Esophagus squamous epithelium (tissue), 5 donors: ENCODE measurements at places on chromosomes 3 and 15. TPM values are rescaled to one million over a fixed set of nuclear protein-coding genes. Genes with fewer than 3 reads are reported as not detected.

- DNase-seq: no peak
Measured at GRCh38 chr15:68187559-68187958, 17.6 kb downstream of the CALML4 start.

GRCh38 chr15:77032052-77032646, 37.2 kb downstream of the PSTPIP1 start:
- no peak for DNase-seq

- DNase-seq: no peak
Measured at GRCh38 chr3:37852771-37853170, 8.9 kb upstream of the CTDSPL start.

- DNase-seq: no peak
Measured at GRCh38 chr15:51869060-51869421, 39.6 kb downstream of the TMOD3 start.

GRCh38 chr3:61055447-61055846, 195.8 kb downstream of the FHIT start:
- DNase-seq: no peak

GRCh38 chr15:78322724-78323521, 17.2 kb upstream of the CRABP1 start:
- DNase-seq: no peak

DNA sequence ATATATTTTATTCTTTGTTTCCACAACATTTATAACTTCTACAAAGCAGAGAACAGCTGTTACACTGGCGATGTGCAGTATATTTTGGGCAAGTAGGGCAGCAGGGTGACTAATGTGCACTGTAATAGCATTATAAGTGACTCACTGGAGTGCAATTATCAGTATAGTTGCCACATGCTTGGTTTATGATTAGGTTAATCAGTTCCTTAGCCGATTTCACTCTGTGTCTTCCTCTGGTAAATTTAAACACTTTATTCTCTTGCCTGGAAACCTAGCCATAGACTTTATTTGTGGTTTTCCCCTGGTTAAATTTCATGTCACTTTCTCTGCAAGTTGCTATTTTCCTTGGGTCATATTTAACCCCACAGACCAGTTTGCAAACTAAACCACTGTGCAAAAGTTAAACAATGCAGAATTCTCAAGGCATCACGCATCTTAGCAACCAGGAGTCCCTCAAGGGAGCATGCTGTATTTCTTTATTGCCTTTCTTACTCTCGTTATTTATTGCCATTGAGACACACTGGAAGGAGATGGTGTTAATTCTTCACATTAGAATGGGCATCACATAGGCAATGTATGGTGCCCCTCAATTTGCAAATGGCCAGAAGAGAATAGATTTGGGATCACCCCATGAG, 690.2 kb upstream of the DPPA4 start:
- DNase-seq: no peak

GRCh38 chr15:58528188-58528870, 96.5 kb downstream of the LIPC start:
- no peak for DNase-seq

GRCh38 chr3:139284221-139284620, 59.6 kb upstream of the MRPS22 start:
- DNase-seq: no peak

DNA sequence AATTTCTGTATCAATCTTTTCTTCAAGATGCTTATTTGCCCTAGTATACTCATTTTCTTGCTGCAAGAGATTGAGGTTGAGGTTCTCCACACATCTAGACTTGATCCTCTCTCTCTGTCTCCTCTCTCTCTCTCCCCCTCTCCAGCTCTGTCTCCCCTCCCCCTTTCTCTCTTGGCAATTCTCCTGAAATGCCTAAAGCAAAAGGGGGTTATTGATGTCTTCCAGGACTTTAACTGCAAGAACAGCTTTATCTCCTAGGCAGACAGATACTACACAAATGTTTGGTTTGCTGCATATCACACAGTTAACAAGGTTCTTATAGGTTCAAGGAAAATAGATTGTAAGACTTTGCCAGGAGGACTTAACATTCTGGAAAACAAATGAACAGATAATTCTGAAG, 52.1 kb downstream of the TMEM212 start:
- no peak for DNase-seq

DNA sequence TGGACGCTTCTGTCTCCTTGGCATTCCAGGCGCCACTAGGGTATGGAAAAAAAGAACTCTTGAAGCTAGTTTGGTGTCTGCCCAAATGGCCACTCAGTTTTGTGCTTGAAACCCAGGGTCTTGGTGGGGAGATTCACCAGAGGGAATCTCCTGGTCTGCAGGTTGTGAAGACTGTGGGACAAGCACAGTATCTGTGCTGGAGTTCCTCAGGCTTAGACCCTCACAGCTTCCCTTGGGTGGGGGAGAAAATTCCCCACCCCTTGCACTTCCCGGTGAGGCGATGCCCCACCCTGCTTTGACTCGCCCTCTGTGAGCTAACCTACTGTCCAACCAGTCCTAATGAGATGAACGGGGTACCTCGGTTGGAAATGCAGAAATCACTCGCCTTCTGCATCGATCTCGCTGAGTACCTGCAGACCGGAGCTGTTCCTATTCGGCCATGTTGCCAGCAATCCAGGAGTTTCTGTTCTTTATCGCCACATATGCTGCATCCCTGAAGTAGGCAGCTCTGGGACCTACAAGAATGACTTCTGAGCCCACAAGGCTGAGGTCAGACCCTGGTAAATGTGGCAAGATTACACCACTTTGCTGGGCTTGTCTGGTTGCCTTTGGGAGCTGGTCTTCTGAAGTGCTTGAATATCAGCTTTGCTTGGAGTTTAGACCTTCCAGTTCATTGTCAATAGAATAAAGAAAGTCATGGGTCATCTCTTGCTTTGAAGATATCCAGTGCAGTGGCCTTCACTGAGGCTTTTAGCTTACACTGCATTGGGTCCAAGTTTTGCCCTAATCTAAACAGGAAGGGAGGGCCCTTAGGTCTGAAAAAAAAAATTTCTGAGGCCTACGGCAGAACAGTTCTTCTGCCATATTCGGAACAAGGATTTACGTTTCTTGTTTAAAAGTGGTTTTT, 51.0 kb downstream of the SLC2A2 start:
- no peak for DNase-seq

- no peak for DNase-seq
Measured at GRCh38 chr3:71468311-71469137, 115.0 kb downstream of the FOXP1 start.

DNA sequence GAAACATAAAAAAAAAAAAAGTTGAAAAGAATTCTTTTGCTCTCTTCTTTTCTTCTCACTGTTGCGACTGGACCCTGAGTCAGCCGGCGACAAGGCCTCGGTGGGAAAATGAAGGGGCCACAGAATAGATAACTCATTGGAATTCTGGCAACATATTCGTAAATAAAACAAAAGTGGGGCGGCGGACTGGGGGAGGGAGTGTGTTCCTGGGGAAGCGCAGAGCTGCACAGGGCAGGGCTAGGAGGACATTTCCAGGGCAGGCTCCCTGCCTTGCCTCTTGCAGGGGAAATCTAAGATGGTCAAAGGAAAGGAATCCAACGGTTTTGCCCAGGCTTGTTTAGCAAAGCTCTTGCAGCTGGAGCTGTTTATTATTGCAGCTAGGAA, 1042.8 kb upstream of the NR2F2 start:
- DNase-seq: no peak

DNA sequence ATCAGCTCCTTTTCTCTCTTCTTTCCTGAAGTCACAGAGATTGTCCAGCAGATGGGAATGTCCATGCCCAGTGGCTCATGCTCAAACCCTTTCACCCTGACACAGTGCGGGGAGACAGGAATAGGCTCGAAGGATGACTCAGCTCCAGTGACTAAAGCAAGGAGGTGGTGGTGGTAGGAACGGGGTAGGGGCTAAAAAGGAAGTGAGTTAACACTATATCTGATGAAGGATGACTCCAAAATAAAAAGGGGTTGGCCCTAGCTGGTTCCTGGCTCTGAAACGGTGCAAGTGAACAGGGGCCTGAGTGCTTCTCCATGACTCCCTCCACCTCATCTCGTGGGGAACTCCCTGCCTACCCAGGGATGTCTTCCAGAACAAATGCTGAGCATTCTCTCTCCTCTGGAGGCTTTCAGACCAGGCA, 167.4 kb upstream of the LPP start:
- DNase-seq: no peak

DNA sequence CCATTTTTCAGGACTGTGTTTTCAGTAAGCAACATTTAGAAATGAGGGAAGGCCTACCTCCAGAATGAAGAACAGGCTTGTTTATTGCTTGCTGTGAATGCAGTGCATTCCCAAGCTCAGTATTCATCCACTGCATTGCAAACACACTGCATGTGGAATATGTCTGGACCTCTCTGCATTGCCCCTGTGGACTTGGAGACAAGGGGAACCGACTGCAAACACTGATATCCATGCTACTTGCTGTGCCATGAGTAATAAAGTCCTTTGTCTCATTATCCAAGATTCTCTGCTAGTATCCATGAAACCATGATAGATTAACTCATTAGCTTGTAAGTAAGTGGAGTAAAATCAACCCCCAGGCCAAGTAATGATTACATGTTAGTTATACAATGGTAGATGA, 301.2 kb upstream of the NR2E3 start:
- no peak for DNase-seq

- no peak for DNase-seq
Measured at GRCh38 chr3:78737988-78738387, 1029.8 kb downstream of the ROBO1 start.

DNA sequence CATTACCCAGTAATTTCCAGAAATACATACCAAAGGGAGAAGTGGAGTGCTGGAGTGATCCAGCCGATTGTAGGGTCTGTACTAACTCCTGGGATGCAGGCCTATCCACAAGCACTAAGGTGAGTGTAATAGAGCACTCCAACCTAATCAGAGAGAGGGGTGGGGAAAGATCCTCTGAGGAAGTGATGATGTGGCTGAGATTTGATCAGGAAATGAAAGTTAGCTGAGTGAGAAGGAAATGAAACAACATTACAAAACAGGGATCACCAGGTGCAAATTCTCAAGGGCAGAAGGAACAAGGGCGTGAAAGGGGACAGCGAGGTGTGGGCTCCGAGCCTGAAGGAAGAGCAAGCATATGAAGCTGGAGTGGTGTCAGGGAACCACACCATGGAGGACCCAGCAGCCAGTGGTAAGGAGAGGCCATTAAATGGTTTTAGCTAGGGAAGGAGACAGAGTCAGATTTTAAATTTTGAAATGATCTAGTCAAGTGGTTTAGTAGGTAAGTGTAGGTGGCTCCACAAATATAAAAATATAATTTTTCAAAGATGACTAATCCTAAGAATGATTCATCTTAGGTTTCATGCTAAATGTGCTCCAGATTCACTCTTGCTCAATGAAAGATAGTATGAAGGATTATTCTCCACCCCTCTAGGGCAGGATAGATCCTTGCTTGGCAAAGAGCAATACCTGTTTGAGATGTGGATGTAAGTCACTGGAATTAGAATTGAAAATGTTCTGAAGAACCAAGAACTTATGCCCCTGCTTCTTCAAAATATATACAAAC, 348.7 kb downstream of the TBL1XR1 start:
- DNase-seq: no peak

DNA sequence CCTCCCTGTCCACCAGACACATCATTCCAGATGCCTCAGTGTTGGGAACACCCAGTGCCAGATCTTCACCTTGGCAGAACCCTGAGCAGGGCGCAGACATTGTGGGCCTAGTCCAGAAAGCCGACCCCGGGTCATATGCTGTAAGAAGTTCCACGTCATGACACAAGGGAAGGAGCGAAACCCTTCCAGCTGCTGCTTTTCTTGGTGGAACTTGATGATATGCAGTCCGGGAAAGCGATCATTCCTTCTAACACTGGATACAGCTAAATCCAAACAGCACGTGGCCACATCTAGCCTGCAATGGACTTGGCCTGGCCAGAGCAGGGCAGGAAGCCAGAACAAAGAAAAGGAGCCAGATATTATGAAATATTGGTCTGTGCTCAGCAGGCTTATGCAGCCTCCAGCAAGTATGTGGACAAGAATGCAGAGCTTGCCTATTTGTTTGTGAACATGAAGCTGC, 22.0 kb downstream of the GASK1A start:
- no peak for DNase-seq

DNA sequence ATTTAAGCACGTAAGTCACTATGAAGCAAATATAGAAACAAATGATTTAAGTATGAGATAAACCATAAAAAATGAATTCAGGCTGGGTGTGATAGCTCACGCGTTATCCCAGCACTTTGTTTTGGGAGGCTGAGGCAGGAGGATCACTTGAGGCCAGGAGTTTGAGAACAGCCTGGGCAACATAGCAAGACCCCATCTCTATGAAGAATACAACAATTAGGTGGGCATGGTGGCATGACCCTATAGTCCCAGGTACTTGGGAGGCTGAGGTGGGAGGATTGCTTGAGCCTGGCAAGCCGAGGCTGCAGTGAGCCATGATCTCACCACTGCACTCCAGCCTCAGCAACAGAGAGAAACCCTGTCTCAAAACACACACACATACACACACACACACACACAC, 34.2 kb downstream of the TMCC1 start:
- DNase-seq: no peak

DNA sequence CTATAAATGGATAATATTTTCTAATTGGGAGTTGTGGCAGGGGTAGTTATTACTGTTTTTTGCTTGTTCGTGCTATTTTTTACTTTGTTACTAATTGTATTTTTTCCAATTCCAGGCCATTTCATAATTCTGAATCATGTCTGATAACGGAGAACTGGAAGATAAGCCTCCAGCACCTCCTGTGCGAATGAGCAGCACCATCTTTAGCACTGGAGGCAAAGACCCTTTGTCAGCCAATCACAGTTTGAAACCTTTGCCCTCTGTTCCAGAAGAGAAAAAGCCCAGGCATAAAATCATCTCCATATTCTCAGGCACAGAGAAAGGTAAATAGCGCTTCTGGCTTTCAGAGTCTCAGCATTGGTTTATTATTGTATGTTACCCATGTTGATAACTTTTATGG, 42.9 kb downstream of the PAK2 start:
- DNase-seq: no peak

- no peak for DNase-seq
Measured at GRCh38 chr3:182713743-182714517, 79.4 kb upstream of the ATP11B start.

Gene EPHA6
- total RNA-seq: 2.4 TPM

Gene TSPAN3
- 80.1 TPM for total RNA-seq

Gene MAGI1
- total RNA-seq: 21.2 TPM

Gene A4GNT
- not detected for total RNA-seq

Gene B2M
- 992 TPM for total RNA-seq

Gene PRR20G
- total RNA-seq: not detected

Gene CAMP
- total RNA-seq: not detected

Gene SLC9C1
- not detected for total RNA-seq

Gene COL6A5
- 0.26 TPM for total RNA-seq

Gene SELENOK
- 28.3 TPM for total RNA-seq

Gene CP
- total RNA-seq: 17.9 TPM

Gene CDHR4
- not detected for total RNA-seq

Gene HTR3D
- not detected for total RNA-seq

Gene UBE2Q2
- 28.4 TPM for total RNA-seq

Gene SCG3
- total RNA-seq: 0.38 TPM
